ENCODE measurements at places on chromosomes 6 and 20. TPM values are rescaled to one million over a fixed set of nuclear protein-coding genes. Genes with fewer than 3 reads are reported as not detected.

DNA sequence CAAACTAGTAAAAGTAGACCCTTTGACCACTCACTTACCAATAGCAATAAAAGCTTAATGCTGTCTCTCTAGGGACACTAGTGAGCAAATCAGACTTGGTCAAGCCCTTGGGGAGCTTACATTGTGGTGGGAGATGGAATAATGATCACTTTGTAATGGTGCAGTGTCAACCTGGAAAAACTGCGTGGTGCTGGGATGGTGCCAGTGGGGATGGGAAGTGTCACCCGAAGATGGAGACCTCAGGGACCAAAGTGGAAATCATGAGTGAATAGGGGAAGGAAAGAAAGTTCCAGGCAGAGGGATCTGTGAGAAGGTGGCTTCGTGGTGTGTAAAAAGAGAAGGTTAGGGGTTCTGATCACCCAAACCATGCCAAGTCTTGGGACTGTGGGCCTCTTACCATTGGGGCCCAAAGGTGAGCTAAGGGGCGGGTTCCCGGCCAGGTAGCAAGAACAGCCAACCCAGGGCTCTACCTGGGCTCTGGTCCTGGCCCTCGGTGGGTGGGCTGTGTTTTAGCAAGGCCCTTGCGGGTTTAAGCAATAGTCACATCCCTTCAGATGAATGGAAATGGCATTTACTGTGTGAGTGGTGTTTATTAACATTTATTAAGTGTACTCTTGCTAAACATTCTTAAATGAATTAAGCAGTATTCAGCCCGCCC is 15.5 kb downstream of the DYNLRB1 start:
- no peak for DNase-seq

- no peak for DNase-seq
Measured at GRCh38 chr6:26086211-26086610, 1.0 kb upstream of the HFE start.

GRCh38 chr6:113739041-113739655 is 118.0 kb upstream of the MARCKS start:
- DNase-seq = no peak

DNA sequence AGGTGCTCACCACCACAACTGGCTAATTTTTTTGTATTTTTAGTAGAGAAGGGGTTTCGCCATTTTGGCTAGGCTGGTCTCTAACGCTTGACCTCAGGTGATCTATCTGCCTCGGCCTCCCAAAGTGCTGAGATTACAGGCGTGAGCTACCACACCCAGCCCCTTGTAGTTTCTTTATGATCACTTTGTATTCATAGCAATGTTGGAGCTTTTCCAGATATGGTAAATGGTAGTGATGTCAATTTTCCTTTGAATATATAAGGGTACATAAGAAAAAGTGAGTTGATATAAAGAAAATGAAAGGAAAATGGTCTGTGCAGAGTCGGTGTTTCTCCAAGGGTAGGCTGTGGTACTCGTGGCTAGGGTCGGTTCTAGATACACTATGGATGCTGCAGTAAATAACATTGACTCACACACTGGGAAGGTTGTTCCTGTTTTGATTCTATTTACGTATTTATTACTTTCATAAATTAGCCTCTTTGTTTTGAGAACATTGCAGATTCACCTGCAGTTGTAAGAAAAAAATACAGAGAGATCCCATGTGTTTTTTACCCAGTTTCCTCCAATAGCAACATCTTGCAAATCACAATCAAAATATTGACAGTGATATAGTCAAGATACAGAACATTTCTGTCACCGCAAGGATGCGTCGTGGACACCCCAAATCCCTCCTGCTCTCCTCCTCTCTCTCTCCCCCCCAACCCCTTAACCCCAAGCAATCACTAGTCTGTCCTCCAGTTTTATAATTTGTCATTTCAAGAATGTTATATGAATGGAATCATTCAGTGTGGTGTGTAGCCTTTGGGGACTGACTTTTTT is 2.5 kb downstream of the ZNF831 start:
- DNase-seq = no peak

- no peak for DNase-seq
Measured at GRCh38 chr6:18861204-18861603, 474.1 kb downstream of the RNF144B start.

DNA sequence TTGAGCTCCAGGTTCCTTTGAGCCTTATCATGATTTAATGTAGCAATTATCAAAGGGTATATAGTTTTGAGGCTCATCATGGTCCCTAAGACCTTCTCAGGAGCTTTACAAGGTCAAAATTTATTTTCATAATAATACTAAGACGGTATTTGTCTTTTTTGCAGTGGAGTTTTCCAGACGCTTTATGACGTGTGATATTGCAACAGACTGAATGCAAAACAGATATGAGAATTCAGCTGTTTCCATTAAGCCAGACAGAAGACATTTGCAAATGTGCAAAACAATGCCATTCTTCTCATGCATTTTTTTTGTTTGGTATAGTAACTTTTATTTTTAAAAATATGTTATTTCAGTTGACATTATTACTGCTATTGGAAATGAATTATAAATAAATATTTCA is 24.7 kb upstream of the CNKSR3 start:
- peak; percentile 7 for DNase-seq

GRCh38 chr6:120608826-120609225 is 725.5 kb downstream of the TBC1D32 start:
- peak; percentile 9 for DNase-seq

- no peak for DNase-seq
Measured at GRCh38 chr20:23479043-23479442, 11.9 kb upstream of the CST8 start.

DNA sequence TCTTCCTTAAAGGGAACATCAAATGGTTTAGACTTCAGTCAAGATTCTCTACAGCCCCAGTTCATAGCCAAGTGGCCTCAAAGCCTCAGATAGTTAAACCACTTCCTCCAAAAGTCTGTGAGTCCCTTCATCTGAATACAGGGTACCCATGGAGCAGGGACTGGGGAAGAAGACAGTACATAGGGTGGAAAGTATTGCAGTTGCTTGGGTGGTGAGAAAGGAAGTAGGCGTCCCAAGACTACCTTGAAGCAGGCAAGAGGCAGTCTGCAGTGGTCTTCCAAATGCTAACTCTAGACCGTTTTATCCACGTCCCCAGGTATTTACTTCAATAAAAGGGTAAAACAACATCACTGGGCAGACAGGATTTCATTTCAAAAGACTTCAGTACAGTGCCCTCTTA is 2.0 kb downstream of the FYN start:
- peak; percentile 30 for DNase-seq

- no peak for DNase-seq
Measured at GRCh38 chr6:12350644-12351170, 60.5 kb downstream of the EDN1 start.

DNA sequence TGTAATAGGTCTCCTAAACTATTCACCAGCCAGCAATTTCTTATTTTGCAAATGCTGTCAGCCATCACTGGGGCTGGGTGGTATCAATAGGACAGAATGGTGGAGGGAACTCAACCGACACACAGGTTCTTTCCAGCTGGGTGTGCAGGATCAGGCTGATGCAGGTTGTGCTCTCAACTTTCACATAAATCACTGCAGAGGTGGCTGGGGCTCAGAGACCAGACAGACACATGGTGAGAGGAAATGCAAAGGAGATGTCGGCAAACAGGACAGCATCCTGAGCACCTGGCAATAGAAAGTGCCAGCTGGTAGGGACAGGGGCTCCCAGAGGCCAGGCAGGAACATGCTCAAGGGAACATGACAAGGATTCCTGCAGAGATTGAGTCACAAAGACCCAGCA is 254.9 kb downstream of the SOD2 start:
- DNase-seq = no peak

DNA sequence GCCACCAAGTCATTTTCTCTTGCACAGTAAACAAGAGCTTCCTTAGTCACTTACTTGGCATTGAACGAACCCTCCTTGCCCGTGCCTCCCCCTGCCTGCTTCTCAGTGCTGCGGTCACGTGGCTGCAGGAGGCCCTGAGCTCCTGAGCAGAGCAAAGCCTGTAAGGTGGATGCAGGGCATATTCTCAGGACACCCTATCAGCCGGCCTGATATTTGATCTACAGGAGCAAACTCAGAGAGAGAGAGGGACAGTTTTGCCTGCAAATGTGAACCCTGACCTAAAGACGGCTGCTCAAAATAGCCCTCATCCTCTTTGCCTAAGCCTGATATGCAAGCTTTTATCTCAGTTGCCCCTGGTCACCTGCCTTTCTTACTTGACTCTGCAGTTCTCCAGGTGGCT is 93.0 kb upstream of the POPDC3 start:
- DNase-seq = peak; percentile 56

DNA sequence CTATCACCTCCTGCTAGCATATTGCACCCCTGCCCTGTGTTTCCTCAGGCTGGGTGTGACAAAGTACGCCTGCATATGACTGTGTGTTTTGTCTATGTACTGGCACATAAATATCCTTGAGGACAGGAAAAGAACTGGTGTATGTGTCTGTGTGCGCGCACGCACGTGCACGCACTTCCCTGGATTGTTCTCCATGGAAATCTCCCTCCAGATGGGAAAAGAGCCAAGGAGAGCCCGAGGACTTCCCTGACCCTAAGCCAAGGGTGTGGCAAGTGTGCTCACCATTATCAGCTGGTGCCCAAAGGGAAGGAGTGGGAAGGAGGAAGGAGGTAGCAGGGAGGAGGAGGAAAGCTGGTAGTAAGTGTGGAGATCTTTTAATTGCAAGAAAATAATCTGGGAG is 117.6 kb downstream of the HIVEP2 start:
- no peak for DNase-seq

DNA sequence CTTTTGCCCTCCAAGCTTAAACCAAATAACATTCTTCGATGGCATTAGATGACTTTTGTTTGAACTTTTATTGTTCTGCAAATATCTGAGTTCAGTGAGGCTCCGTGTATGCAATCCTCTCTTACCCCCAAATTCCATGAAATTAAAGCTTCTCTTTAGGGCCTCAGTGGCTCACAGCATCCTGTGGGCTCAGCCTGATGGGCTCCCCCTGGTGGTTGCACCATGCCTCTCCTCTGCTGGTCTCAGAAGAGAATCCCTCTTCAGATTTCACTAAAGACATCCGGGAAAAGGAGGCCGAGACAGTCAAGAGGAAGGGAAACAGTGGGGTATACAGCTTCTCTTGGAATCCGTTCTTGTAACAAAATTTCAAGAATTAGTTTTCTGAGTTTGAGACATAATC is 331.6 kb upstream of the NT5E start:
- no peak for DNase-seq

GRCh38 chr6:142945446-142946180 is 637 bp upstream of the HIVEP2 start:
- peak; percentile 83 for DNase-seq

- no peak for DNase-seq
Measured at GRCh38 chr6:98843271-98844243, 9.2 kb downstream of the POU3F2 start.

GRCh38 chr6:137019476-137020272 is 25.1 kb downstream of the IL20RA start:
- DNase-seq = no peak

- DNase-seq = no peak
Measured at GRCh38 chr6:39214846-39215639, 14.2 kb downstream of the KCNK5 start.

- DNase-seq = peak; percentile 23
Measured at GRCh38 chr6:139597087-139597763, 222.8 kb upstream of the CITED2 start.

DNA sequence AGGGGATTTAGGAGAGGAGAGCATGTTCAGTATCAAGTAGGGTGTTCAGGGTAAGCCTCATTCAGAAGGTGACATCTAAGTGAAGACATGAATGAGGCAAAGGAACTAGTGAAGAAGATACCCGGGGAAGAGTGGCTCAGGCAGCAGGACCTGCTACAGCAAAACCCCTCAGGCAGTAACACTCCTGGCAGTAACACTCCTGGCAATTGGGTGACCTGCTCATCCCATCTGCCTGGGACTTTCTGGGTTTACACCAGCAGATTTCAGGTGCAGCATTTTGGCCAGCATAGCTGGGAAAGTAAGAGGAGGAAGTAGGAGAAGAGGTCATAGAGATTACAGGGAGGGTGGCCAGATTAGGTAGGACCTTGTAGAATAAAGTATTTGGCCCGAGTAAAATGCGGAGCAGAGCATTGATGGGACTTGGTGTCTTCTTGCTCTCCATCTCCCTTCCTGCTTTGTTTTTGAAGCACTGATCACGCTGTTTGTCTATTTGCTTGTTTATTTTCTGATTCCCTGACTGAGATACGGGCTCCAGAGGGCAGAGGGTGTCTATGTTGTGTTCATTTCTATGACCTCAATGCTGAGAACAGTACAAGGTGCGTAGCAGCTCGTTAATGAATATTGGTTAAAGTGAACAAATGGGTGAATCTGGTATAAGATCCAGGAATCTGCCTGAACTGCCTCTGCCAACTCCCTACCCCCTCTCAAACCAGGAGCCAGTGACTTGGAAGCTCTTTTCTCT is 88.3 kb downstream of the IYD start:
- no peak for DNase-seq

DNA sequence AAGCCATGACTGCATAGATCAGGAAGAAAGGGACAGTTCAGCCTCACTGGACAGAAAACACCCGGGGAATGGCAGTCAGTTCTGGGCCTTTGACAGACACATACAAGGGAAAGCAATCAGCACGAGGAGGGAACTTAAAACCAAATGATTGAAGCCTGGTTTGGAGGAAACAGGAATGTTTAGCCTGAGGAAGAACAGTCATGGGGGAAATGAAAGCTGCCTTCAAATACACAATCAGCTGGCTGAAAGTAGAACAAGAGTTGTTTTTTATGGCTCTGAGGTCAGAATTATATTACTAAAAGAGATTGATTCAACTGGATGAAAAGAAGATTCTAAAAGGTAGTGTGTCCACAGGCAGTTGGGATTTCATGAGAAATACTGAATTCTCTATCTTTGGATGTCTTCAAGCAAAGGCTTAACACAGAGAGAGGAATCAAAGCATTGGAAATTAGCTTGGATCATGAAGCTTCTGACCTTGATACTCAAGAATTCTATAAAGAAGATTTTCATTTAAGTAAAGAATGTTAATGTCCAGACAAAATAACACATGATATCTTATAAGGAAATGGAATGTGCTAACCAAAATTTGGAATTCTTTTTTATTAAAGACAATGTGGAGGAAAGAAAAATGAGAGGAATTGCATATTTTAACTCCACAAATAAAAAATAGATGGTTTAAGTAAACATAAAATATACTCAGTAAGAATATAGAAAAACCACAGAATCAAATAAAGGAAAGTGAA is 216.6 kb downstream of the IBTK start:
- DNase-seq = no peak

DNA sequence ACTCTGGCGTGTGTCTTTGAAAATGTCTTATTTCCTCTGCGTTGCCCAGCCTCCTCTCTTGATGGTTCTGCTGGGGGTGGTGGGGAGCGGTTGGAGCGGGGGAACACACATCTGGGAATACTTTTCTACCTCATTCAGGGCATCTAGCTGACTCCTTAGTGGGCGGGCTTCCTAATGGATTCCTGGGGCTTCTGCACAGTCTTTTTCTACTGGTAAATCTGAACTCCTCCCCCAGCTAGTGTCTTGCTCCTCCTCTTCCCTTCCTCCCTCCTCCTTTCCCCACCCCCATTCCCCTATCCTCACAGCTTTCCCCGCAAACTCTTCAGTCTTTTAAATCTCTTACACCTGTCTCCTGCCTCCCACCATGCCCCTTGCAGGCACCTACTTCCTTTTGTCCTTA is 74.4 kb downstream of the PRL start:
- no peak for DNase-seq

Gene TRIM40
- not detected for total RNA-seq

Gene TTK
- 16.7 TPM for total RNA-seq

Gene TRIM10
- not detected for total RNA-seq

Gene UBE2C
- total RNA-seq = 38.8 TPM

Gene GSTA4
- 28.6 TPM for total RNA-seq

Gene GRM1
- not detected for total RNA-seq

Gene LAMP5
- total RNA-seq = not detected

Gene GABRR1
- not detected for total RNA-seq

Gene GTSF1L
- total RNA-seq = not detected
